Activated CD4-positive, alpha-beta T cell treated with anti-CD3 and anti-CD28 coated beads for 48 hours (primary cell): ENCODE measurements at places on chromosomes 16 and 17.

DNA sequence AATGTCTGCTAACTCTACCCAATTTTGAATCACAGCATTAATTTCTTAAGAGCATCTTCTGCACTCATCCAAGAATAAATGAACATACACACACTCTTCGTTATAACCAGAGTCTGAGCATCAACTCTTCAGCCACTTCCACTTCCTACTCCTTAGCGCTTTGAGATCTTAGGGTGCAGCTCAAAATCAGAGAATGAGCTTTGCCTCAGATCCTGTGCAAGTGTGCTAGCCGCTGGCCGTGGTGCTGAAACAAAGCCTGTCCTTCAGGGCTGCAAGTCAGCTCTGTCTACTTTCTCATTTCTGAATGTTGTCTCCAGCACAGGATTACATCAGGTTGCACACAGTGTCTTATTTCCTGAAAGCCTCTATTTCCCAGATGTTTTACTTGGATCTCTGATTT, 165.4 kb downstream of the AIPL1 start:
- peak; percentile 49 for DNase-seq

- peak; percentile 46 for DNase-seq
Measured at GRCh38 chr16:86663685-86664521, 85.6 kb downstream of the FOXL1 start.

- no peak for DNase-seq
Measured at GRCh38 chr16:35352431-35352830, 1893.0 kb downstream of the TP53TG3F start.

DNA sequence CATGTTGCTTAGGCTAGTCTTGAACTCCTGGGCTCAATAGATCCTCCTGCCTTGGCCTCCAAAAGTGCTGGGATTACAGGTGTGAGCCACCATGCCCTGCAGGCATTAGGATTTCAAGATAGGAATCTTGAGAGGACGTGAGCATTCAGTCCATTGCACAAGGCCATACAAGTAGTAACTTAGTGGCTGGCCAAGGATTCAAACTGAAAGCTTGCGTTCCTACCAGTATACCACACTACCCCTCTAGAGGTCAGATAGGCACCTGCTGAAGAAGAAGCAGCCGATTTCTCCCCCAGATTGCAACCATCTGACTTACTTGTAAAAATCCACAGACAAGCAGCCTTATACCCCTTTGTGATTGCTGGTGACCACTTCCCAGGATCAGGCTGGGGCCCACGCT, 80.9 kb downstream of the CACNG3 start:
- no peak for DNase-seq

DNA sequence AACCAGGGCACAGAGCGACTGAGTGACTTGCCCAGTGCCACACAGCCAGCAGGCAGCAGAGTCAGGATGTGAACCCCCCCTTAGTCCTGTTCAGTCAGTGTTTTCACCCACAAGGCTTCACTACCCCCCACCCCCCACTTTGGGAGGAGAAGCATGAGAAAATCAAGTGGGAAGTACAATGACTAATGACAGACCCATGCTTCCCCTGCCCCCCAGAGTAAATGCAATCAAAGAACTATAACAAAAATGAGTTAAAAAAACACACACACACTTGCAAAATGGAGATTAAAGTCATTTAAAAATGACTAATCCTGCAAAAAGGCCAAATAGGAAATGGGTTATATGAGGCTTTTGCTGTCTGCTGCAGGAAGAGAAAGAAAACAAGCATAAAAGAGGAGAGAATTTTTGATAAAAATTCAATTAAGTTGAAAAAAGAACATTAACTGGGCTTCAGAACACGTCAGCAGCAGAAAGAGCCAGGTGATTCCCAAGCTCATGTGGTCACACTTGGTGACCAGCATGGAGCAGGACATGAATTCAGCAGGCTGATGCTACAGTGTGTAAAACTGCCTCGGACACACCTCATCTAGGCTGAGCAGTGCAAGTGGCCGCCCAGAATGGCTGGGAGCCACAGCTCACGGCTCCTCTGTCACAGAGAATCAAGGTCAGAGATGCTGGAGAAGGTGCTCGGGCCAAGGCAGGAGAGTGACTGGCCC, 212.3 kb downstream of the ZNF423 start:
- no peak for DNase-seq
